ENCODE measurements at places on chromosomes 7 and 10.

- no peak for DNase-seq
Measured at GRCh38 chr10:12888470-12888869, 113.0 kb downstream of the CCDC3 start.

DNA sequence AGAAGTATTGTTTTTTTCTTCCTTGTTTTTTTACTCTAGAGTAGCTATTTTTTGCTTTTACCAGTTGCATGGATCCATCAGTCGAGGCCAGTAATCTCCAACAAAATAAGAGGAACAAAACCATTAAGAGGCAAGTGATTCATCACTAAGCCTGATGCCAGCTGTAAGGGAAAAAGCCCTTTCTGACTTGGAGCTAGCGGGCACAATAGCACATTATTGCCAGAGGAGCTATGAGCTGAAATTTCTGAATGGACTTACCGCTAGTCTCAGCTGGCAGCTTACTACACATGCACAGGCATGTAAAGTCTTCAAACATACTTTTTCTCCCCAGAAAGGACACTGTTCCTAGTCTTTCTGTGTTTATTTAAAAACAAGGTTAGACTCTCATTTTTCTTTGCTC is 41.6 kb upstream of the PTPRZ1 start:
- DNase-seq: no peak

DNA sequence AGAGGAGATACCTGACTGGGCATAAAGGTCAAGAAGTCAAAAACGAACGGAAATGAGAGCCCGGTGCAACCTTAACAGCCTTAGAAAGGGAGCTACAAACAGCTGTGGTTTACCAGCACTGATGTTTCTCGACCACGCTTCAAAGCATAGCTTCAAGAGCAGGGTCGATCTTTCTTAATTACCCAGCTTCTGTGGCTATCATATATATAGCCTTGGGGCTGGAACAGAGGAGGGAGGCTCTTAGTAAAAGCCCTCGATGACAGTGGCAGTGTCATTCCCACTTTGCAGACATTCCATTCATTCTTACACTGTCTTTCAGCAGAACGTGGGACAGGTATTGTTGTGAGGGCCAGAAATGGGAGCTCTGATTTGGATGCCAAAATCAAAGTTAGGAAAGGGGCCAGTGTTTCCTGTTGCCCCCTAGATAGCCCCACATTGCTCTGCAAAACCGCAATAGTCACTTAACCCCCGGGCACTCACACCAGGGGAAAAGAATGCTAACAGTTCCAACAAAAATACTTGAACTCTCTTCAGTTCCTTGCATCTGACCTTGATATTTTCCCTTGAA is 141.5 kb downstream of the MTPAP start:
- DNase-seq: no peak

GRCh38 chr7:100019908-100020307 is 4.5 kb downstream of the ZKSCAN1 start:
- DNase-seq: no peak

DNA sequence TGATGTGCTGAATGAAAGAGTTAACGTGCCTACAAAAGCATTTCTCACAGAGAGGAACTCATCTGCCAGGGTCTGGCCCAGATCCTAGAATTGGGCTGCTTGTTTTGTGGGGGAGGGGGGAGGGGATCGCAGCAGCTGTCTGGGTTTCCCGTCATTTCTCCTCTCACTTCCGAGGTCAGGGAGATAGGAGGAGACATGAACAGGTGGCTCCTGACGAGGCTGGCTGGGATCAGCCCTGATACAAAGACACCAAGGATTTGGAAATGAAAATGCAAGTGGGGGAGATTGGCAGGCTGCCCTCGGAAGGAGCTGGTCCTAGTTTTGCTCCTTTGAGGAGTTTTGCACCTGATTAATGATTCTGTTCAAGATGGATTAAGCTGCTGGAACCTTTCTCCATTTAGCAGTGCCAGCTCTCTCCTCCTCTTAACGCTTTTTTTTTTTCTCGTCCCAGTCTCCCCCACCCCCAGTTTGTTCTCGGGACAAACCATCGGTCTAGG is 86.8 kb upstream of the KMT2C start:
- no peak for DNase-seq

DNA sequence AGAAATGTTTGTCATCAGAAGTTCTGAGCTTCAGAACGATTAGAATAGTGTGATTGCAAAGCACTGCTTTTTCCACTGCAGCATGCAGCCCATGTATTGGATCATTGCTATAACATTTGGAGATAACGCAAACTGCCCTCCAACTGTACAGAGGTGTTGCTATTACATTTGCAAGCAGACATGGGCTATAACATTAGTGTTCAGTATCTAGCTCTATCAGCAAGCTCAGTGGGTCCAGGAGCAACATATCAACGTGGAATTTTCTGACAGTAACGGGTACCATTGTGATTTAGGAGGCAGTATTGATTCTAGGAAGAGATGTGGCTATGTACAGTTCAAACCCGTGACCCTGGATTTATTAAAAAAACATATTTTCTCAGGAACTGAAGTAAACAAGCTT is 75.8 kb downstream of the AGMO start:
- no peak for DNase-seq

DNA sequence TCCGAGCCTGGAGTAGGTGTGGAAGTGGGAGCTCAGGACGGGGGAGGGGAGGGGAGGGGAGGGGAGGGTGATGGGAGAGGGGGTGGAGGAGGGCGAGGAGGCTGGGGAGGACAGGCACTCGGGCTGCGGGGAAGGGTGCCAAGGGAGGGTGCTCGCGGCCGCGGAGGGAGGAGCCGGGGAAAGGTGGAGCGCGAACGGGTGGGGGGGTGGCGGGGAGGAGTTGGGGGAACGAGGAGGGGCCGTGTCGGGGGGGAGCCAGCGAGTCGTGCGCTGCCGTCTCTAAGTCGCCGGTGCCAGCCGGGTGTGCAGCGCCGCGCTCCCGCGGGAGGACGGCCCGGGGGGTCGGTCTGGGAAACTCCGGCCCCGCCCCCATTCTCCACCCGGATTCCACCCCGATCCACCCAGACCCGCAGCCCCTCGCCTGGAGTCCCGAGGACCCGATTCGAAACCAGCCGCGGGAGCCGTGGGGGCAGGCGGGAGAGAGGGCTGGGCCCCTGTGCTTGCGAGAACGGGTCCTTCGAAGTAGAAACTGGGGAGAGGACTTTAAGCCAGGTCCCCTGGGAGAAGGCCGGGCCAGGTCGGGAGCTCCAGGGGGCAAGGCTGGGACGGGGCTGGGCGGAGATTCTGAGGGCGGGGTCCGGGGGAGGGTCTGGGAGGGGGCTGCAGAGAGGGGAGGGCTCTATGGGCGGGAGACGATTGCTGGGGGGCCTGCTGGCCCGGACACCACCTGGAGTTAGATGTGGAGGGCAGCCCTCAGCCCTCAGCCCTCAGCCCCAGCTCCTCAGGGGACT is at the start of gene ZNF467:
Gene ZNF467, minus strand, starts transcription at position 143 of the 791 bp plus-strand sequence. CDS start 2,556 bp downstream, outside the sequence.
- peak; percentile 91 for DNase-seq

GRCh38 chr7:5508698-5509097 is 85.1 kb upstream of the TNRC18 start:
- no peak for DNase-seq

- DNase-seq: no peak
Measured at GRCh38 chr7:27091941-27092818, 3.6 kb downstream of the HOXA1 start.

DNA sequence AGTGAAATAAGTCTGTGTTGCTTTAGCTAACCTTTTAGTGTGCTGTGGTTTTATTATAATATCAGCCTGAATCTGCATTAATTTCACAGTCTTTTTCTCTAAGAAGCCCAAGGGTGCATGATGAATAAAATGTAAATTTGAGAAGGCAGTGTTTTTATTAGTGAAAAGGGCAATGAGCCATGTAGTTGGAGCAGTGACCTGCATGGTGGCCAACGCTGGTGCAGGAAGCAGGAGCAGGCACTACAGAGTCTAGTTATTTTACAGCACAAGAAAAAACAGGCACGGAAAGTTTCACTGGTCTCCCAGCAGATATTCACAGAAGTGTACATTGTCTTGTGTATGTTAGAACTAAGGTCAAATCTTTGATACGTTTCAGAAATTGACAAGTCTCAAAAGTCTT is 247.8 kb downstream of the CELF2 start:
- no peak for DNase-seq

- no peak for DNase-seq
Measured at GRCh38 chr10:8556321-8556720, 501.8 kb downstream of the GATA3 start.

GRCh38 chr7:2224934-2225333 is 7.8 kb downstream of the MAD1L1 start:
- peak; percentile 62 for DNase-seq

DNA sequence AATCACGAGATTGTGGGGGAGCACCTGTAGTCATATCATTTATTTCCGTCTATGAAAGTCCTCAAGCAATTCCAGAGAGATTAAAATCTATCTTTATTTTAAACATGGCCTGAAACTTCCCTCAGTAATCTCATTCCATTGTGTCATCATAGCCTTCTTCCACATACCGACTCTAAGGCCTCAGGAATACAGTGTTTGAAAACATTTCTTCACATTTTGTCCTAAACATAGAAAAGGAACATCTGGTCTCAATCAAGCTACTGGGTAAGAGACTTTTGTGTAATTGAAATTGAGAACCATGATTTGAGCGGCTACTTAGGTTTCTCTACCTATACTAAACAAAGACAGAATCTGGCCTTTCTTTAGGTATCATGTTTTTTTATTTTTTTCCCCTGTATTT is 78.0 kb upstream of the ELMO1 start:
- DNase-seq: no peak

GRCh38 chr10:7133278-7133677 is 277.6 kb downstream of the SFMBT2 start:
- DNase-seq: no peak

DNA sequence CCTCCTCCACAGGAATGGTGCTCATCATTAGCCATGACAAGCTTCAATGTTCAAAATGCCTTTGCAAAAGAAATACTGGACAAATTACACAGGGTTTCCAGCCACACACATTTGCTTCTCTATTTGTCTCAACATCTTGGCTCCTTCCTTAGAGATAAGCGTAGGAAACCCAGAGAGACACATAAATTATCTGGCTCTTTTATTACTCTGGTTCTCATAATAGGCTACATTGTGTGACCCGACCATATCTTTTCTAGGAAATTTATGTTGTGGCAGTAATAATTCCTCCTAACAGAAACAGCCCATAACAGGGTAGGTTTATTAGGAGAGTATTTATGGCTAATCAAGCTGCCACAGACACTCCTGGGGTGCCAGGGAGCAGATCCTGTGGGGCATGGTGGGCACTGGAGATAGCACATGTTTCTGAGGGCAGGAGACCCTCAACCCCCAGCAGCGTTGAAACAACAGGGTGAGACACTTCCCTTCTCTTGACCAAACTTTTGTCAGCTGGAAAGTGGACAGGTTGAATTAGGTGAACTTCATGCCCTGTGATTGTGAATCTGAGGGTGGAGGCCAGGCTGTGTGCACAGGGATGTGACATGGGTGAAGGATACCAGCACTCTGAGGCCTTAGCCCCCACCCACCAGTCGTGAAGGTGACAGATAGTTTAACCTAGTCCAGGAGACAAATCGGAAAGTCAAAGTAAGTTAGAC is 295.9 kb upstream of the ZNF32 start:
- no peak for DNase-seq
